ENCODE measurements at places on chromosomes 1 and 21.

DNA sequence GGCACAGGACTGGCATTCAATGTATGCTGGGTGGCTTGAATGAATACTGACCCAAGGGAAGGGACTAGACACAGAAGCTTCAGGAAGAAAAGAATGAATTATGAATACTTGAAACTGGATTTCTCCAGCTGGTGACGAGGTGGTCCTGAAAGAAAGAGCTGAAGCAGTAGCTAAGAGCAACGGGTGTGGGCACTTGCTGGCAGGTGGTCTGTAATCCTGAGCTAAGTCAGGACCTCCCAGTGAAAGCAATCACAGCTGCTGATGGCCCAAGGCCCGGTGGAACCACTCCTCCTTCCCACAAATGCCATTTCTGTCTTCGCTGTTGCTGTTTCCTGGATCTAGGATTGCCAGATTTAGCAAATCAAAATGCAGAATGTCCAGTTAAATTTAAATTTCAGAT, 47.0 kb downstream of the NEK2 start:
- DNase-seq = no peak

GRCh38 chr1:8047112-8047511, 21.0 kb upstream of the ERRFI1 start:
- DNase-seq = no peak

DNA sequence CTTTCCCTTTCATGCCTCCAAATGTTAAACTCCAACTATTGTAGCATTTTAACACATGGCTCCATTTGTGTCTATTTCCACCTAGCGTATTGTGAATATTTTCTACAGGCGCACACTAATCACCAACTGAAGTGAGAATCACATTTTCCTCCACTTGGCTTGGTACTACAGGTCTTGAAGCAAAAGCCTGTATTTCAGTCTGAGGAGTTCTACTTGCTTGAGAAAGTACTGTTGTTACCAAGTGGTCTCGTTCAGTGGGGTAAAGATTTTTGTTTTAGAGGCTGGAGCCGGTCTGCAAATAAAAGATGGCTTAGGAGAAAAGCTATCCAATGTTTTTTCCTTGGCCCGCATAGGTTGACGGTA, 550 bp upstream of the PTBP2 start:
- no peak for DNase-seq

DNA sequence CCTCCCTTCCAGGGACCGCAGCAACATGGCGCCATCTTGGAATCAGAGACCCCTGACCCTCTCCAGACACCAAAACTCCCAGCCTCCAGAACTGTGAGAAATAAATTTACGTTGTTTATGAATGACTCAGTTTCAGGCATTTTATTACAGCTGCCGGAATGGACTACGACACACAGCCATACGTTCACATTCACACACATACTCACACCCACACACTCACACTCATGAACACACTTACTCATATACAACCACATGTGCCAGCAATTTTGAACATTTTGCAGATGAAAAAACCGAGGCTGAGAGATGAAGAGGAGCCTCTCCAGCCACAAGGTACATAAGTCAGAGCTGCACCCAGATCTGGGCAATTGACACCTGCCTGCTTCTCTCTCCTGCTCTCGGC, 151.0 kb upstream of the RAB4A start:
- no peak for DNase-seq

DNA sequence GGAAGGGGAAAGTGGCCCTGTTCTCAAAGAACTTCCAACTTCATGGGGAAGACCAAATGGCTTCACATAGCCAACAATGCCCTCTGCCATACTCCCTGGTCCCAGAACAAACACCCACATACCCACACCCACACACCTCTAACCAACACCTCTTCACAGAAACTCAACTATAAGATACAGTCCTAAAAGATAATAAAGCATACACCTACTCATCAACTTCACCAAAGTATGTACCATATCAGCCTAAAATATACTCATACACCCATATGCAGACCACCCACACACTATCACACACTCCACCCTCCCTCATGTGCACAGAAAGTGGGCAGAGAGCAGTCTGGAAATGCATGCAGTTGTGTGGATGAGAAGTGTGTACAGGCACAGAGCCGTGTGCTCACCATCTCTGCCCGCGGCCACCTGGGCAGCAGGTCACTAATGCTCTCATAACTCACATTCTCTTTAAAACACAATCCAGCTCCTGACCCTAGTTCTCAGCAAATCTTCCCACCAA, 27.7 kb downstream of the IQGAP3 start:
- no peak for DNase-seq

- DNase-seq = no peak
These were observed 87.5 kb downstream of the COP1 start for GRCh38 chr1:176119549-176119948.

DNA sequence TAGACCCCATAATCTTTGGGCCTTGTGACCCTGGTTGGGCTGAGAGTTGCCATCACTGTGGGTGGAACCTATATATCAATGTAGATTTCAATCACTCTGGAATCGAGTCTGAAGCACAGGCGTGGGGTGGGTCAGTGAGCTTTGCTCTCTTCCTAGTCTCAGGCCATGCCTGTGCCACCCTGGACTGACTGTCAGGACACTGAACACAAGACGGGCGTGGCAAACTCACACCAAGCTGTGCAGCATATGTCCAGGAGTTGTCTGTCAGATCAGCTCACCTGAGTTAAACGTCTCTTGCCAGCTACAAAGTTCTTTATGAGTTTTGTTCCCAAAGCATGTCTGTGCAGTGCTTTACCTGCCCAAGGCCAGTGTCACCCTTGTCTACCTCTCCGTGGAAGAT, 30.9 kb upstream of the ALPL start:
- DNase-seq = peak; percentile 75

- no peak for DNase-seq
These were observed 15.5 kb downstream of the CNIH3 start for GRCh38 chr1:224631462-224632115.
